ENCODE measurements at places on chromosomes 1 and 21.

DNA sequence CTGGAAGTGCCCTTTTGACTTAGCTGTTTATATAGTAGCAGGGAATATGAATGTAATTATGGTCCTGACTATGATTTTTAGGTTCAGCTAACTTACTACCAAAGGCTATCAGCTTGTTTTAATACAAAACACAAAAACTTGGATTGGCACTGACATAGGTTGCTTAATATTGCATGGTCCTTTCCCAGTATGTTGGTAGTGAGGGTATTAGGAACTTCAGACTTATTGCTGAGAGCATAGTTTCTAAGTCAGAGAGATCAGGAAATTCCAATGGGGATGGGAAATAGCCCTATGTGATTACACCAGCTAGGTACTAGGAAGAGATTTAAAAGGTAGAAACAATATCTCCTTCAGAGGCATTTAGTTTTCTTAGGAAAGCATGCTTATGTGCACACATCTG, 7.7 kb downstream of the ARID1A start:
- DNase-seq = no peak

DNA sequence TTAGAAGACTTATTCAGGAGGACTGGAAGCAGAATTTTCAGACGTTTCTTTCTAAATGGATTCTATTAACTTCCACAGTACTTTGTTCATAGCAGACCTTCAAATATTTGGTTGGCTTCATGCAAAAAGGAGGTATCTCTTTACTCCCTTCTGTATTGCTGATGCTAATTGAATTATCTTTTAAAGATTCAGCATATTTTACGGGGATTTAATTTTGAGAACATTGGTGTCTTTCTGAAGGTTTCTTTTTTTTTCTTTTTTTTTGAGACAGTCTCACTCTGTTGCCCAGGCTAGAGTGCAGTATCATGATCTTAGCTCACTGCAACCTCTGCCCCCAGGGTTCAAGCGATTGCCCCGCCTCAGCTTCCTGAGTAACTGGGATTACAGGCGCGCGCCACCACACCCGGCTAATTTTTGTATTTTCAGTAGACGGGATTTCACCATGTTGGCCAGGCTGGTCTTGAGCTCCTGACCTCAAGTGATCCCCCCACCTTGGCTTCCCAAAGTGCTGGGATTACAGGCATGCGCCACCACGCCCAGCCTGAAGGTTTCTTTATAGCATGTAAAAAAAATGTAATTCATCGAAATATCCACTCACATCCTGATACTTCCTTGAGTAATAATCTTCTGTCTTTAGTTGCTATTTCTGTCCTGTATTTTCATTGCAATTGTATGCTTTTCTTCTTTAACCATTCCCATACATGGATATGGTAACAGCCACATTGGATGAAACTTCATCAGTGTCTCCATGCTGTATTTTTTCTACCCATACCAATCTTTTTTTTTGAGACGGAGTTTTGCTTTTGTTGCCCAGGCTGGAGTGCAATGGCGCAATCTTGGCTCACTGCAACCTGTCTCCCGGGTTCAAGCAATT, 14.5 kb downstream of the CNST start:
- no peak for DNase-seq

DNA sequence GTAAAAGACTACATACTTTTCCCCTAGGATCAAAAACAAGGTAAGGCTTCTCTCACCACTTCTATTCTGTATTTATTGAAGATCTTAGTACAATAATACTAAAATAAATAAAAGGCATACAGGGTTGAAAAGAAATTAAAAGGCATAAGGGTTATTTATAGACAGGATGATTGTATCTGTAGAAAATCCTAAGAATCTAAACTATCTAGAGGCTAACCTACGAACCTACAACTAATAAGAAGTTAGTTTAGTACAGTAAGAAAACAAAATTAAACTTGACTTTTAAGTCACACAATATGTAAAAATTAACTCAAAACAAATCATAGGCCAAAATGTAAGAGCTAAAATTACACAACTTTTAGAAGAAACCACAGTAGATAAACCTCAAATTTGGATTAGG, 50.4 kb upstream of the ADAM30 start:
- no peak for DNase-seq

- no peak for DNase-seq
Measured at GRCh38 chr1:235632506-235633401, 16.8 kb downstream of the GNG4 start.

- no peak for DNase-seq
Measured at GRCh38 chr1:11486231-11487009, 7.5 kb downstream of the DISP3 start.

GRCh38 chr1:39380036-39380435, 111.4 kb upstream of the BMP8A start:
- DNase-seq = no peak

DNA sequence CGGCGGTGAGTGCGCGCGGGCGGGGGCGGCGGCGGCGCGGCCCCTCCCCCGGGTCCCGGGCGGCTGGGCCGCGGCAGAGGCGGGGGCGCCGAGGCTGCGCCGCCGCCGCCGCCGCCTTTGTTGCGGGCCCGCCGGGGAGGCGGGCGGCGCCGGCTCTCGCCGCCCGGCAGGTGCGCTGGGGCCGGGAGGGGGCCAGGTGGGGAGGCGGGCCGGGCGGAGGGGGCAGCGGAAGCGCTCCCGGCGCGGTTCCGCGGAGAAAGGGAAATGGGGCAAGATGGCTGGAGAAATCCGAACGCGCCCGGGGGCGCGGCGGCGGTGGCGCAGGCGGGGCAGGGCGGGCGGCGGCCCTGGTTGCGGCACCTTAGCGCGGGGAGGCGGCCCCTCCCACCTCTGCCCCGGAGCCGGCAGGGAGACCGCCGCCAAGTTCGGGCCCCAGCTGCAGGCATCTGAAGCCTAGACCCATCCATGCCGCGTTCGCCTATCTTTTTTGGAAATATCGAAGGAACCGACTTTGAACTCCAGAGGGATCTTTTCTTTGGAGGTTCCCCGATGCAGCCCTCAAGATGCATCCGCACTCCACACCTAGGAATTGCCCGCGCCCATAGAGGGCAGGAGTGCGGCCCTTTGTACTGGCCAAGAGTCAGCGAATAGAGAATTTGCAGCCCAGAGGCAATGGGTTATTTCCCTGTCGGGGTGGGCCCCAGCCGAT, 479 bp downstream of the POGK start:
- peak; percentile 59 for DNase-seq

- DNase-seq = no peak
Measured at GRCh38 chr1:194774535-194774934, 1588.1 kb upstream of the B3GALT2 start.

DNA sequence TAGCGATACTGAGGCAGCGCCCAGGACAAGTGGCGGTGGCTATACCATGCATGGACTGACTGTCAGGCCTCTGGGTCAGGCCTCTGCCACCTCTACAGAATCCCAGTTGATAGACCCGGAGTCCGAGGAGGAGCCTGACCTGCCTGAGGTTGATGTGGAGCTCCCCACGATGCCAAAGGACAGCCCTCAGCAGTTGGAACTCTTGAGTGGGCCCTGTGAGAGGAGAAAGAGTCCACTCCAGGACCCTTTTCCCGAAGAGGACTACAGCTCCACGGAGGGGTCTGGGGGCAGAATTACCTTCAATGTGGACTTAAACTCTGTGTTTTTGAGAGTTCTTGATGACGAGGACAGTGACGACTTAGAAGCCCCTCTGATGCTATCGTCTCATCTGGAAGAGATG, 3.2 kb upstream of the IL10RB start:
- no peak for DNase-seq

DNA sequence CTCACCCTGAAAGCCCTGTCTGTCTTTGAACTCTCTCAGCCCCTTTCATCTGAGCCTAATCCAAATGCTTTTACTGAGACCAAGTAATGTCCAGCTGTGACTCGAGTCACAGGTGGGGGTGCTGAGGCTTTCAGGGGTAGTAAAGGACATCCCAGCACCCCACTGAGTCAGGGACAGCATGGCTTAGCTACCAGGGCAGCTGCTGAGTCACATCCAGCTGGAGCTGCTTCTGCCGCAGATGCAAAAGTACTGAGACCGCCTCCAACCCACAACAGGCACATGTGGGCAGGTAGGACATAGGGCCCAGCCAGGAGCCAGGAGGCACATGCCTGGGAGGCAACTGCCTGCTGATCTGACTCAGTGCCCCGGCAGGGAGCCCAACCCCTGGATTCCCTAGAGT, 6.7 kb upstream of the VSIG8 start:
- DNase-seq = no peak

DNA sequence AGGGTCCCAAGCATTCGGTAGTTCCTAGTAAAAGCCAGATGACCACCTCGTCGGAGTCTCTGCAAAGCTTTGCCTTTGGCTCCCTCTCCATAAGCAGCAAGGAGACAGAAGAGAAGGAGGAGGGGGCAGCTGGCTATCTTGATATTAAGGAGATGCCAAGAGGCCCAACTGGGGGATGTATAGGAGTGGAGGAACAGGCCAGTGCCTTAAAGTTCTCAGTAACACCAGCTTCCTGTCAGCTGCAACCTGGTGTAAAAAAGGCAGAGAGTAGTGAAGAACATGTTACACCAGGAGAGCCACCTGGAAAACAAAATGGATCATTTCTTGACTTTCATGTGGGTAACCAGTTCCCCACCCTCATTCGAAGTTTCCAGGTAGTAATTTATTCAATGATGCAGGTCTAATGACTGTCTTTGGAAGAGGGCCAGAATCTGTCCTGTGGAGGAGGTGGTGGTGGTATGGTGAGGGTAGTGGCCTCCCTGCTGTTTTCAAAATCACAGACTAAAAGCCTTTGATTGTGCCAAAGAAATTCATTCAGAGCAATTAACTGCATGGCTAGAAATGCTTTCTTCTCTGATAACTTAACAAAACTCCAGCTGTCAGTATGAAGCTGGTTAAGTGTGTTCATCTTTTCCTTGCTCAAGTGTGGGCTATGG, 27.3 kb downstream of the TMEM200B start:
- no peak for DNase-seq

DNA sequence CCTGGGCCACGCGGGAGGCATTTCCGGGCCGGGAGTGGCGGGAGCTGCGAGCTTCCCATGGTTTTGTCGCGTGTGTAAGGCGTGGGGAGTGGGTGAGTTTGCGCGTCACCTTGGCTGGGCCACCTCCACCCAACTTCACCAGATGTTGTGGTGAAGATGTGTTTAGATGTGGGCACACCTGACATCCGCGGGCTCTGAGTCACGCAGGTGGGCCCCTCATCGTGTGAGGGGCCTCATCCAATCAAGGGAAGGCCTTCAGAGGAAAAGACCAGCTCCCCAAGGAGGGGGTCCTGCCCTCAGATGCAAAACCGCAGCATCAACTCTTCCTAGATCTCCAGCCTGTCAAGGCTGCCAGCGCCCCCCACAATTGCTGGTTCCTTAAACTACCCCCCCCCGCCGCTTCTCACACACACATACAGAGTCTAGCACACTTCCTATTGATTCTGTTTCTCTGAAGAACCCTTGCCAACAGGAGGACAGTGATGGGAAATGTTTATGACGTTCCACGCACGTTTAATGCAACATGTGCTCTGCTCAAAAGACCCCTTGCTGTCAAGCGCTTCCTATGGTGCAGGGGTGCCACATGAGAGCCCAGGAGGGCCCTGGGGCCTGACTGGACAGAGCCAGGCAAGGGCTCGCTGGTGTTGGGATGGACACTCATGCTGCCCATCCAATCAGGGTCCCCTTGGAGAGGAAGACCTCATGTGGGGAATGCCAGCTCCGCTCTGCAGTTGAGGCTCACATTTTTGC, 11.9 kb downstream of the ACTRT2 start:
- peak; percentile 16 for DNase-seq

GRCh38 chr1:174892016-174892415, 107.7 kb upstream of the CACYBP start:
- DNase-seq = no peak
